ENCODE measurements at places on chromosomes 5 and 9.

- DNase-seq, result no peak
Observed at GRCh38 chr9:32497921-32498320, 28.1 kb downstream of the RIGI start.

DNA sequence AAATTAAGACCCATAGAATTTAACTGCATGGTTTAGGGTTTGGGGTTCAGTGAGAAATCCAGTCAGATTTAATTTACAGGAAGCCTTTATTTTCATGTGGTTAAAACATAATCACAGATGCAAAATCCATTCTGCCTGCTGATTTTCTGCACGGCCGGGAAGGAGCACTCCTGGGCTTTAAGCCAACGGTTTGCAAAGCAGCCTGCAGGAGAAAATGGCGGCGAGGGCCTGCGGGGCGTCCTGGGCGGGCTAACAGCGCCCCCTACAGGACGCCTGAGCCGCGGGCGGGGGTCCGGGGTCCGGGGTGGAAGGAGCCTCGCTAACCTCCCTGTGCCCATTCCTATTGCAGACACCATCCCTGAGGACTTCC lies 47.6 kb downstream of the THBS4 start:
- DNase-seq, result peak; percentile 30

- DNase-seq, result no peak
Observed at GRCh38 chr5:5340206-5340729, 82.2 kb upstream of the ICE1 start.

- no peak for DNase-seq
Observed at GRCh38 chr9:121564504-121565260, 65.0 kb upstream of the GGTA1 start.

GRCh38 chr9:3367185-3367584 lies 158.6 kb downstream of the RFX3 start:
- DNase-seq, result no peak

- no peak for DNase-seq
Observed at GRCh38 chr5:80387063-80387768, 20.6 kb upstream of the ZFYVE16 start.

GRCh38 chr5:39713250-39713916 lies 288.6 kb upstream of the DAB2 start:
- DNase-seq, result no peak

DNA sequence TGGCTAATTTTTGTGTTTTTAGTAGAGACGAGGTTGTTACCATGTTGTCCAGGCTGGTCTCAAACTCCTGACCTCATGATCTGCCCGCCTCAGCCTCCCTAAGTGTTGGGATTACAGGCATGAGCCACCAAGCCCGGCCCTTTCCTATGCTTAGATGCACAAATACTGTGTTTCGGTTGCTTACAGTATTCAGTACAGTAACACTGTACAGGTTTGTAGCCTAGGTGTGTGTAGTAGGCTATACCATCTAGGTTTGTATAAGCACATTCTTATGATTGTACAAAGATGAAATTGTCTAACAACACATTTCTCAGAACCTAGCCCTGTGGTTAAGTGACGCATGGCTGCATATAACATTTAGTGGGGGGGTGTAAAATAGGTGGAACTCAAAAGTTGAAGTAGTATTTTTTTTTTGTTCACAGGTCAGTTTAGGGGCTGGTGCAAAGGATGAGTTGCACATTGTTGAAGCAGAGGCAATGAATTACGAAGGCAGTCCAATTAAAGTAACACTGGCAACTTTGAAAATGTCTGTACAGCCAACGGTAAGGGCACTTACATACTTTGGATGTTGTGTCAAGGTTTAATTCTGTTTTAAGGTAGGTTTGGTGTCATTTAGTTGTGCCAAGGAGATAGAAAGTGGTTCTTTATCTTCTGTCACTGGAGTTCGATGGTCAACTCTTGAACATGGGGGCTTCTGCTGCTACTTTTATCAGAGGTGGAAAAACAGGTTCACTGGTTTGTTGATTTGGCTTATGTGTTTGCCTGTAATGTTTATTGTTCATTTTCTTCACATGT lies 3.4 kb downstream of the NPM1 start:
- DNase-seq, result no peak

GRCh38 chr5:164998590-164998989 lies 1493.2 kb downstream of the MAT2B start:
- DNase-seq, result no peak

DNA sequence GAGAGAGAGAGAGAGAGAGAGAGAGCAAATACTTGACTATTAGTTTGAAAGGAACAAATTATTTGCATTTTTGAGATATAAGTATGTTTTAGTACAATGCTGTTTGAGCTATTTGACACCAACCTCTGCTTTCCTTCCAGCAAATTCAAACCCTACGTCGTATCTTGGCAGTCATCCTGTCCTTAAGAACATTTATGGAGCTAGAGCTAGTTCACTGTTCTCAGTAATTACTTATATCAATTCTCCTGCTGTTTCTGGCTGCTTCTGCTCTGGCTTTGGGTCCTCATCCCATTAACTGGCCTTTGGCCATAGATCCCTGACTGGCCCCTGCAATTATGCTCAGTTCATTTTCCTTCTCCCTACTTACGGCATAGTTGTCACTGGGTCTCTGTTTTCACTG lies 19.9 kb upstream of the ERAP2 start:
- DNase-seq, result no peak

DNA sequence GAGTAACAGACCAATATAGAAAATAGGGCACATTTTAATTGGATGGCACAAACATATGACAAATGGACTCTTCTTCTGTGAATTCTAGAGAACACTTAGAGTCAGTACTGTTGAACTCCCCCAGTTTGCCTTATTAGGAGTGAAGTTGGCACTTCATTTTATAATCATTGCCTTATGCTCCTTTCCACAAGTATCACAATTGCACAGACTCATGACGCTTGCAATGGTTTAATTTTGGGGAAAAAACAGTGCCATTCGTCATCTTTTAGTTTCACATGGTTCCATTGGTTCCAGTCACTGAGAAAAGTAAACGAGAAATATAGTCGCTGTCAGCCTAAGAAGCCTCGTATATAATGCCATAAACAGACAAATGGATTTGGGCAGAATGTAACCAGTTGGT lies 71.2 kb downstream of the LURAP1L start:
- no peak for DNase-seq

DNA sequence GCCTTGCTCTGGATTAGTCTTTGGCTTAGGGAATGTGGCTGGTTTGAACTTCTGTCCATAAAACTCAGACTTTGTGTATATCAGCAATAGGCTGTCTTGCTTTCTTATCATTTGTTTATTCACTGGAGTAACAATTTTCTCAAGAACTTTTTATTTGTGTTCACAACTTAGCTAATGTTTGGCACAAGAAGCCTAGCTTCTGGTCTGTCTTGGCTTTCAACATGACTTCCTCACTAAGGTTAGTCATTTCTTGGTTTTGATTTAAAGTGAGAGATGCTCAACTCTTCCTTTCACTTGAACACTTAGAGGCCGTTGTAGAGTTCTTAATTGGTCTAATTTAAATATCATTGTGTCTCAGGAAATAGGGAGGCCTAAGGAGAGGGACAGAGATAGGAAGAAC lies 4.9 kb downstream of the FBXO38 start:
- DNase-seq, result no peak

DNA sequence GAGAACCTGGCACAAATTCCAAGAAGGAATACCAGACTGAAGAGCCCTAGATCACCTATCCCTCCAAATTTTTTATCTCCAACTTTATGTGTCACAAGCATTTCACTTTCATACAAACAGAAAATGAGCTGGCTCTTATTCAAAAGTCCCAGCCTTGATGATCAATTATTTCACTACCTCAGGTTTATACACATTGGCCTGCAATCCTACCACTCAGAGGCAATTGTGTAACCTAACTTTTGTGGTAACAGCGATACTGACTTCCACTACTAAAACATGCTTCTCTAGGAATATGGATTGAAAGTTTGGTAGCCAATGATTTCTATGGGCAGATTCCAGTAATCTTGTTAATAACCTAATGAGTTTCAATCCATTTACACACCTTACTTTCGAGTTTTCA lies 10.5 kb downstream of the RNF38 start:
- no peak for DNase-seq

DNA sequence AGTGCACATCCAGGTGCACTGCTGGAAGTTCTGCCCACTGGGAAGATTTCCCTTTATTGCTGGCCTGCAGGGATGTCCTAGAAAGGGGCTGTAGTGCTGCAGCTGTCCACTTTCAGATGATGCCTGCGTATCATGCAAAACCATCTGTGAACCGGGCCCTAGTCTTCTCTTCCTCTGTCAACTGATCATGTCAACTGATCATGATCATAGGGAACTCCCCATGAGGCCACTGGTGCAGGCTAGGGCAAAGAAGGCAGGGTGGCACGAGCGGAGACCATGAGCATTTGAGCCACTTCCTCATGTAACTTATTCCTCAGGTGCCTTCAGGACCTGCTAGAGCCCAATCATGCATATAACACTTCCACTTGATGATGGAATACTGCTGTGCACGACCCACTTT lies 4.5 kb upstream of the HSDL2 start:
- no peak for DNase-seq

- DNase-seq, result peak; percentile 3
Observed at GRCh38 chr5:55241746-55242145, 8.3 kb upstream of the CCNO start.

- no peak for DNase-seq
Observed at GRCh38 chr5:168765551-168766425, 186.6 kb upstream of the PANK3 start.

DNA sequence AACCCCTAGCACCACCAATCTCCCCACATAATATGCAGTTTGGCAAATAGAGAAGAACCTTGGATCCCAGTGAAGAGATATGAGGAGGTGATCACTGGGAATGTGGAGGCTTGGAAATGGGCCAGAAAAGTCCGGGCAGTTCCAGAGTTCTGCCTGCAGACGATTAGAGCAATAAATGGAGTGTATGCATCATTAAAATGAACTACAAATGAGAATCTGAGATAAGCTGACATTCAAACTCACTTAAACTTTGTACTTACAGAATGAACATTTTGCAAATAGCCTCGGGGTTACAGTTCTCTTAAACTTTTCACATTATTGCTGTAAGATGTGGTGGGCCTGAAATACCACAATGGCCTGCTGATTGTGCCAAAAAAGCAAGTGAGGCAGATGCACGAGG lies 23.0 kb upstream of the LHFPL2 start:
- no peak for DNase-seq

DNA sequence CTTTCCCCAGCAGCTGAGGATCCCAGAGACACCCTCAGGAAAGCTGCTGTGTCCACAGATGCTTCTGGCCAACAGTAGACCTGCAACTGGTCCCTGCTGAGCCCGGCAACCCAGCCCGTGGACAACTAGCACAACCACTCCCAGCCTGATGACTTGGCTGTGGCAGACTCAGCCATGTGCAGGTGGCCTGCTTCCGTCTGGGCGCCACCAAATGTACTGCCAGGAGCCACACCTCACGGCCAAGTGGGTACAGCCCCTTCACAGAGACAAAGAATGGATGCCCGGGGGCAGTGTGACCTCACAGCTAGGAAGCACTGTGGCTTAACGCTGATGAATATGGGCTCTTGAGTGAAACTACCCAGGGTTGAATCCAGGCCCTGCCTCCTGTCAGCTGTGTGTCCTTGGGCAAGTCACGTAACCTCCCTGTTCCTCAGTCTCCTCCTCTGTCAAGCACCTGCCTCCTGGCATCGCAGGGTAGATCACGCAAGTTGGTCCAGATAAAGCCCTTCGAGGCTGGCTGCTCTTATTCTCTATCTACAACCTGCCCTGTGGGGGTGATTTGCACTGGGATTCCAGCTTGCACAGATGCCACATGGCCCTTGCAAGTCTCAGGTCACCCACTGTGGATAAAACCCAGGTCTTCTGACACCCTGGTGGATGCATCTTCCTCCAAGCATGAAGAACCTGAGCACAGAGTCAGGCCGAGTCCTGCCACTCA lies 225.0 kb downstream of the PBX3 start:
- no peak for DNase-seq

GRCh38 chr9:38138276-38138675 lies 69.2 kb upstream of the SHB start:
- no peak for DNase-seq

- DNase-seq, result no peak
Observed at GRCh38 chr5:1896602-1897376, 14.1 kb upstream of the IRX4 start.

- no peak for DNase-seq
Observed at GRCh38 chr9:105890046-105890822, 195.9 kb downstream of the TMEM38B start.

DNA sequence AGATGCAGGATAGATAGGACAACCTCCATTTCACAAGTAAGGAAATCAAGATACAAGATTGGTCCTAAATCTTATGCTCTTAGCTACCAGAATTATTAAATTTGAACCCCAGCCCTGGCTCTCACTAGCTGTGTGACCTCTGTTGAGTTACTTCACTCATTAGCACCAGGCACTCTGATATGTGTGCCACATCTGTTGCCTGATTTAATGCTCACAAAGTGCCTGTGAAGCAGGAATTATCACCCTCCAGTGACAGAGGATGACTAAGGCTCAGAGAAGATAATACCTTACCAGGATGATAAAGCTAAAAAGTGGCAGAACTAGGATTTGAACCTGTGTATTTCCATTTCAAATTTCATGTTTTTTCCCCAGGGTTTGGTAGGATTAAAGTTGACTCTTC lies 110.0 kb downstream of the PLPPR1 start:
- DNase-seq, result no peak

GRCh38 chr9:95009459-95009858 lies 283.0 kb downstream of the AOPEP start:
- no peak for DNase-seq

DNA sequence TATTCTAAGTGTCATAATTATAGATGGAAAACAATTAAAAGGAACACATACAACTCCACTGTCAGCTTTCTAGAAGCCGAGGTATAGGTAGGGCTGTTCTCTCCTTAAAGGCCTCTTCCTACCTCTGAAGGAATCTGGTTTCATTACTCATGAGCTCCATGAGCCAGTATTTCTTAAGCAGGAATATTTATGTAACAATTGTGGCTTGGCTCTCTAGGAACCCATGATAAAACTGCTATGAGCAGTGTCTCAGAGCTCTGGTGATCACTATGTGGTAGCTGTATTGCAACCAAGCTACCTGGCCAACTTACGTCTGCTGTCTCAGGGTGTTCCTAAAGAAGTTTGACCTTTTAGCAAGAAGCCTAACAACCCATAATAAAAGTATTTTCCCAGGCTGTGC lies 157.7 kb downstream of the CEP120 start:
- no peak for DNase-seq

GRCh38 chr5:57493034-57493433 lies 10.4 kb upstream of the ACTBL2 start:
- DNase-seq, result no peak

GRCh38 chr9:123763910-123764588 lies 165.9 kb downstream of the DENND1A start:
- DNase-seq, result no peak

DNA sequence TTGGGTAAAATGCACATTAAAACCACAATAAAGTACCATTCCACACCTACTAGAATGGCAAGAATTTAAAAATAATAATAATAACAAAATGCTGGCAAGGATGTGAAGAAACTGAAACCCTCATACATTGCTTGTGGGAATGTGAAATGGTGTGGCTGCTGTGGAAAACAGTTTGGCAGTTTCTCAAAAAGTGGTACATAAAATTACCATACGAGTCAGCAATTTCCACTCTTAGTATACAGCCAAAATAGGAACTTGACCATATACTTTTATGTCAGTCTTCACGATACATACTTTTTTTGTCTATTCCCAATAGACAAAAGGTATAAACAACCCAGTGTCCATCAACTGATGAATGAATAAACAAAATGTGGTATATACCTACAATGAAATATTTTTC lies 15.6 kb downstream of the FKBP15 start:
- DNase-seq, result no peak

- no peak for DNase-seq
Observed at GRCh38 chr5:168810641-168811040, 231.5 kb upstream of the PANK3 start.

Data from NCI-H510A treated with DMSO at 0.1 percent for 48 hours (cell line).